Ovary (tissue), 10 donors: ENCODE measurements at places on chromosomes 1 and 21.

- DNase-seq: no peak
These were observed 57.5 kb upstream of the KIAA0040 start for GRCh38 chr1:175250027-175250426.

DNA sequence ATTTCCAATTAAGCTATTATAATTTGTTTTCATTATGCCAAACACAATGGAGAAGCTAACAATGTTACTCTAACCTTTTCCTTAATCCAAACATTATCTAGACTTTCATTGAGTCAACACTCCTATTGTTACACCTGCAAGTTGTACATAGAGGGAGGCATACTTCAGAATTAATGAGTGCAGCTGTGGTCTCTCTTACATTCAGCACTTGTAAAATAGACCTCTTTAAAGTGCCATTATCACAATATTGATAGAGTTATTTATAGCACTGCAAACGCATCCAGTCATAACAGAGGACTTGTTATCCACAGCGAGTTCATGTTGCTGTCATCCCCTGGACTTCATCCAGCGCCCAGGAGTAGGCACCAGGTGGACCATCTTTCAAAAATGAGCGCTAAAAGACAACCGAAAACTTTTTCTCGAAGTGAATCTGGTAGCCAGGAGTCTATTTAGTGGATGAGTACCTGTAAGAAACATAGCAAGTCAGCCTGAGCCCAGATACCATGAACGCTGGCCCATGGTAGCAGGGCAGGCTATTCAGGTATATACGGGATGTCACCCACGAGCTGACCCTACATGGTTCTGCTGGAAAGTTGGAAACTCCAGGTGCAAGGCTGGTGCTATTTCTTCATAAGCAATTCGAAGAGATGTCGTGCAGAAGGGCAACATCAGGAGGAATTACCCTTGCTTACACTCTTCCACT, 70.6 kb upstream of the NFIA start:
- DNase-seq: no peak

GRCh38 chr1:98327220-98327861, 334.2 kb upstream of the SNX7 start:
- DNase-seq: no peak

DNA sequence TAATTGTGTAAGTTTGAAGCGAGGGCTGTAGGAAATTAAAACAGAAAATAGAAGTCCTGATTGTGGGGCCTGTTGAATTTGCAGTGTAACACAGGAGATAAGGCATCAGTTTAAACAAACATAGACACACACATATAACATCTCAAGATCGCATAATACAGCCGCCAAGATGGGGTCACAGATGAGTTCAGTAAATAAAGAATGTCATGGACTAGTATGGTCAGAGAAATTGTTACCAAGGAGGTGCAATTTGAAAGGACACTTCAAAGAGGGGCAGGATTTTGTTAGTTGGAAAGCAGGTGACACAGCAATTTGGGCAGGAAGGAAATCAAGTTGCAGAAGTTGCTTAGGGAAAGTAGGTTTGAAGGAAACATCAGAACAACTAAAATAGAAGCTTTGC, 450.0 kb downstream of the USP25 start:
- no peak for DNase-seq

GRCh38 chr21:21439761-21440160, 441.6 kb downstream of the NCAM2 start:
- no peak for DNase-seq
